Spinal cord (tissue), 10 donors: ENCODE measurements at places on chromosomes 2 and 18. TPM values are rescaled to one million over a fixed set of nuclear protein-coding genes. Genes with fewer than 3 reads are reported as not detected.

Gene SERPINB4
- total RNA-seq = not detected

Gene DCDC2C
- total RNA-seq = 0.99 TPM

Gene LYG1
- 2.1 TPM for total RNA-seq

Gene SERPINB10
- total RNA-seq = 0.33 TPM

Gene SKA1
- total RNA-seq = 4.8 TPM

Gene HAUS1
- total RNA-seq = 23.3 TPM

Gene FLACC1
- 5.0 TPM for total RNA-seq

Gene CHRNG
- not detected for total RNA-seq

Gene GATA6
- total RNA-seq = 4.6 TPM

Gene COX7A2L
- total RNA-seq = 136 TPM

Gene NEU4
- 1.2 TPM for total RNA-seq

DNA sequence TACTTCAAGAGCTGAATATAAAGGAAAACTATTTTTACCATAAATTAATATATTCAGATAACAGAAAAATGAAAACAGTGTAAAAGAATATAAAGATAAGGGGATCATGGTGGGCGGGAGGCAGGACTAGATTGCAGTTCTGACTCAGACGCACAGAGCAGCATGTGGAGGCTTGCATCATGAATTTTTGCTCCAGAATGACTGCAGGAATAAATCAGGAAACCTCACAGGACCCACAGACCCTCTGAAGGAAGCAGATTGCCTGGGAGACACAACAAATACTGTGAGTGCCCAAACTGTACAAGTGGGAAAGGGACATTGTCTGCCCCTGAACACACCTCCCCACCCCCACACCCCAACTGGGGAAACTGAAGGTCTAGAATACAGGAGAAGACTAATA lies 19.2 kb upstream of the SIGLEC15 start:
- DNase-seq = no peak

DNA sequence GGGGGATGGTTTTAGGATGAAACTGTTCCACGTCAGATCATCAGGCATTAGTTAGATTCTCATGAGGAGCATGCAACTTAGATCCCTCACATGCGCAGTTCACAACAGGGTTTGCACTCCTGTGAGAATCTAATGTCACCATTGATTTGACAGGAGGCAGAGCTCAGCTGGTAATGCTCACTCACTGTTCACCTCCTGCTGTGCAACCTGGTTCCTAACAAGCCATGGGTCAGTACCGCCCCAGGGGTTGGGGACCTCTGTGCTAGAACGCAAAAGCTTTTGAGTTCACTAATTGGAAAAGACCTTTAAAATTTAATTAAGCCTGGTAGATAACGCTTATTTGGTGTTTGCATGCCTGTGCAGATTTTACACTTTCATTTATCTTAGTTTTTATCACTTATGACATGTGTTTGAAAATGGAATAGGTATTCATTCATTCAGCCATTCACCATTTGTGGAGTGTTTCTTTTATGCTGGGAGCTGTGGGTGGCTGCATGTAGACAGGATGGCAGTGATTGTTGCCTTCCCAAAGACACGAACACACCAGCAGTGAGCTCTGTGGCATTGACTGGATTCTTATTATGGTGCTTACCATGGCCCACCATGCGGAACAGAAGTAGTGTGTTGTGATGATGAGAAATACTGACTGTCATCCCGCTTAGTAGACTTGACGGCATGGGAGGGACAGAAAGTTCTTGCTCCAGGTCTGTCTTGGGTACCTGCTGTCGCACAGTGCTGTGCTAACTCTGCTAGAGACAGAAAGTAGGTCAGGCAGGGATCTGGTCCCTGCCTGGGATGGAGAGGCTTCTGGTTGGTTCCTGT lies 6.4 kb downstream of the RAB31 start:
- no peak for DNase-seq

DNA sequence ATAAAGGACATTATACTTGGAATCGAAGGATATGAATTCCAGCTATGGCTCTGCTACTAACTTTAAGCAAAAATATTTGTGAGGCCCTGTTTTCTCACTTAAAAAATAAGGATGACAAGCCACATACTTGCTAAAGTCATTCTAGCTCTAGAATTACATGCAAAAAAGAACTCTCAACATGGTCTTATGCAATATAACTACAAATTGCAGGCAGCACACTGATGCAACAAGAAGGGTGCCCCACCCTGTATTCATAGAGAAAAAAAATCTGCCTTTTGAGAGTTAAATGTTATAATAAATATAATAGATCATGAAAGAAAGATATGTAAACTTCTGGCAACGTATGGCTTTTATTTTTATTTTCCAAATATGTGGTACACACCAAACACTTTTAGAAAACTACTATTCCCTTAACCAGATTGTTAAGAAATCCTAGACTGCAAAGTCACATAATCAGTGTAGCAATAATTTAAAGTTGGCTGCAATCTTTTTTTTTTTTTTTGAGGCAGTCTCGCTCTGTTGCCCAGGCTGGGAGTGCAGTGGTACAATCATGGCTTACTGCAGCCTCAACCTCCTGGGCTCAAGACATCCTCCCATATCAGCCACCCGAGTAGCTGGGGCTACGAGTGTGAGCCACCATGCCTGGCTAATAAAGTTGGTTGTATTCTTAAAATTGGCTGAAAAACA lies 40.2 kb upstream of the WDSUB1 start:
- DNase-seq = no peak

DNA sequence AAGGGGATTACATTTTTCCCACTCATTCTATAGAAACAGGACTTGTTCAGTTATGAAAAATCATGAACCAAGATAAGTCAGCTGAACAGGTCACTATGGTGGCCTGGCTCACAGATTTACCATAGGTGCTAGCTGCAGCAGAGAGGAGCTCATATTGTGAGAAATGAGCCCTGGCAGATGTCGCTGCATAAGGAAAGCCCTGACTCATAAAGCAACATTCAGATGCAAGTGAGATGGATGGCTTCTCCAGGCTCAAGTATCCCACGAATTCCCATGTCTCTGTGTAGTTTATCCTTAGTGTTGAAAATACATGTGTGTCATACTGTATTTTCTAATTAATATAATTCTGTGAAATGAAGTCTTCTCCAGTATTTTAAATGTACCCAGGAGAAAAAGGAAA lies 115.0 kb upstream of the LHCGR start:
- DNase-seq = no peak

- no peak for DNase-seq
Measured at GRCh38 chr2:168470320-168471162, 14.5 kb downstream of the CERS6 start.

GRCh38 chr2:172531309-172531708 lies 24.6 kb upstream of the PDK1 start:
- DNase-seq = no peak

- no peak for DNase-seq
Measured at GRCh38 chr2:73611193-73611592, 31.0 kb downstream of the NAT8 start.

- no peak for DNase-seq
Measured at GRCh38 chr2:219497495-219498279, 1.0 kb upstream of the GMPPA start.

DNA sequence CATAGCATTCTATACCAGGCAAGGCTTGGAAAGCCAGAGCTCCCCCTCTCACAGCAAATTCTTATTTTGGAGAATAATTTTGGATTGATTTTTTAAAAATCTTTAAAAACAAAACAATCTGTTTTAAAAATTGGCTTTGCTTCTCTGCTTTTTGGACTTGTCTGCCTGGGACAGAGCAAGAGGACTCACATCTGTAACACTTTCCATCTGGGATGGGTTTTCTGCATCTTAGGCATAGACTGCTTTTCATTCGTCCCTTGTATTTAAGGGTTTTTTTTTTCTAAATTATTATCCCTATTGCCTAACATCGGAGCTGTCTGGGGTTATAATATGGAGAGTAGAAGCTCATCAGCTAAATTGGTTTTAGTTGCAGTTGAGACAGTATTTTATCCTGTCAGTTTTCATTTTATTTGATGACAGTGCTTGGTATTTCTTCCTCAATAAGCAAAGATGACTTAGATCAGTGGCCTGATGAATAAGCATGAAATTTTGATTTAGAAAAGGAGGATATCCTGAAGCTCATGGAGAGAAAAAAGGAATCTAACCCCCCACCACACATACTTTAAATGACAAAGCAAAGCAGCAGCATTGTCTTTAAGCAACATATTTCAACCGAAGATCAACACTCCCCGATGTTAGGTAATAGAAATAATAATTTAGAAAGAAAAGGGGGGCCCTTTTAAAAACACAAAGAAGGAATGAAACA lies 2.3 kb upstream of the FZD7 start:
- DNase-seq = no peak

DNA sequence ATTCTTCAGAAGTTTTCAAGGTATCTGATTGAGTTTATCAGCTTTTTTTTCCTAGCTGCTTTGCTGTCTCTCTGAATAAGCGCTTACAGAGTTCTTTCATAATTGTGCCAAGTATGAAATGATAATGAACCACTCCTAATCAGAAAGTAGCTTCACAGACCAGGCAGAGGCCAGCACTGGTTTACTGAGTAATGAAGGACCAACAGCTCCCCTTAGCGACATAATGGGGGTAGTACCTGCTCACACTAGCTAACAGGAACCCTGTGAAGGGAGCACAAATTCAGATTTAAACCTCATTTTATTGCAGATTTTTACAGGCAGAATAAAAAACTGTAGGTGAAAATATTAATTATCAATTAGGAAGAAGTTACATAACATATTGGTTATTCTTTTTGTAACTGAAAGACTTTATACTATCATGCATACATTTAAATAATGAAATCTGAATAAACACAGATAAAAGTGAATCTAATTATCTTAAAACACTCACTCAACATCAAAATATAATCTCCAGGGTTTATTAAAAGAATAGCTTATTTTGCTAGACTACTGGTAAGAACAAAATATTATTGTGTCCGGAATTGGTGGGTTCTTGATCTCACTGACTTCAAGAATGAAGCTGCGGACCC lies 53.7 kb upstream of the LRRC30 start:
- peak; percentile 89 for DNase-seq

GRCh38 chr2:105556366-105556765 lies 157.5 kb upstream of the FHL2 start:
- DNase-seq = no peak

DNA sequence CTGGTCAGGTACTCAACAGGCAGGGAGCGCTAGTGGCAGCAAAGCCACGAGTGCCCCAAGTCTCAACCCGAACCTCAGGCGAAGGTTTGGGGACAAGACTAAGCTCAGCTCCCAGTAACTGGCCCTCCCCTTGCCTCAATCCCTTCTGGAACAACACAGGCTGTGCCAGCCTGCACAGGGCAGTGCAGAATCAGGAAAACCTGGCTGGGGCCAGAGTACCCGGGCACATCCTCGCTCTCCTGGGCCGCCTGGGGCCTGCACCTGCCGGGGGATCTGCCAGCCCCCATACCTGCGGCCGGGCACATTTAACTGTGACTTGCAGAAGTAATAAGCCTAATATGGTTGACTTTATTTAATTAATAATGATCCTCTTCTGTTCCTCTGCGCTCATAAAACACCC lies 60.6 kb downstream of the GBX2 start:
- DNase-seq = no peak

DNA sequence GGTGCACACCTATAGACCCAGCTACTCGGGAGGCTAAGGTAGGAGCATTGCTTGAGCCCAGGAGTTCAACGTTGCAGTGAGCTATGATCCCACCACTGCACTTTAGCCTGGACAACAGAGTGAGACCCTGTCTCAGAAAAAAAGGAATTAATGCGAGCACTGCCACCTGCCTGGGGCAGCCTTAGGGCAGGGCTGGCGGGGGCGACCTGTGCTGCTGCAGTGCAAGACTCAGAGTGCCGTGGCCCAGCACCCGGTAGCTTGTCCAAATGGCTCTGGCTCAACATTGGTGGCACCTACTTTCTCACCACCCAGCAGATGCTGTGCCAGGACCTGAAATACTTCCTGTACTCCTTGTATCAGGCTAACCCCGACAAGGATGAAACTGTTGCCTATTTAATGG lies 30.2 kb downstream of the STK25 start:
- DNase-seq = no peak

- no peak for DNase-seq
Measured at GRCh38 chr2:235447210-235447609, 46.6 kb upstream of the AGAP1 start.

DNA sequence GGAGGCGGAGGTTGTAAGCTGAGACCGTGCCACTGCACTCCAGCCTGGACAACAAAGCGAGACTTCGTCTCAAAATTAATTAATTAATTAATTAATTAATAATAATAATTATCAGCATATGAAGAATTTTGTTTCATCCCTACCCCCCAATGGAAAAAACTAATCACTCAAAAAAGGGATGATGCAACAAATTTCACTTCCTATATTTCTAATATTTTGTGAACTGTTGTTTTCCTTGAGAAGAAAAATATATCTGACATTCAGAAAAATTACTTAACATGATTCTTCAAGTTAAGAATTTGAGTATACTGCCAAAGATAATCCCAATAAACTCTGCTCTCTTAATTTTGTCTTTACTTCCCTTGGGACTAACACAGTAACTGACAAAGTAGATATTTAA lies 28.1 kb downstream of the EXOC6B start:
- DNase-seq = no peak

- no peak for DNase-seq
Measured at GRCh38 chr2:191145769-191146471, 4.9 kb downstream of the STAT4 start.

DNA sequence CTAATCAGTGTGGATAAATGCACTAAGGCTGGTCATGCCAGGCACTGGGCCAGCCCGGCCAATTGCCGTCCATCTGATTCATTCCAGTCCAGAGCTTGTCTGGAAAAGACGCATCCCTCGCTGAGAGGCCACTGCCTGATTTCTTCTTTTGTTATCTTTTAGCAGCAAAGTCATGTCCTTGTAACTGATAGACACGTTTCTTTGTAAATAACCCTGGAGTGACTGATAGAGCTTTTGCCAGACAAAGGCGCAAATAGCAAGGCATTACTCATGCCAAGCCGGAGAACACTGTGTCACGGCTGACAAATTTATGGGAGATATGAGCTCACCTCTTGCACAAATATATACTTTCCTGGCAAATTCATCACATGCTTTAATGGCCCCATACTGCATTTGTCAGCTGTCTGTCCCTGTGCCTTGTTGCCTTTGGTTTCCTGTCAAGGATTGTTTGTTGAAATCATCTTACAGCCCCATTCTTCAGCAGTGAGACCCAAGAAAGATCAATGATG lies 164.4 kb downstream of the ETAA1 start:
- peak; percentile 10 for DNase-seq

GRCh38 chr2:36356298-36356989 lies 866 bp downstream of the CRIM1 start:
- DNase-seq = no peak

DNA sequence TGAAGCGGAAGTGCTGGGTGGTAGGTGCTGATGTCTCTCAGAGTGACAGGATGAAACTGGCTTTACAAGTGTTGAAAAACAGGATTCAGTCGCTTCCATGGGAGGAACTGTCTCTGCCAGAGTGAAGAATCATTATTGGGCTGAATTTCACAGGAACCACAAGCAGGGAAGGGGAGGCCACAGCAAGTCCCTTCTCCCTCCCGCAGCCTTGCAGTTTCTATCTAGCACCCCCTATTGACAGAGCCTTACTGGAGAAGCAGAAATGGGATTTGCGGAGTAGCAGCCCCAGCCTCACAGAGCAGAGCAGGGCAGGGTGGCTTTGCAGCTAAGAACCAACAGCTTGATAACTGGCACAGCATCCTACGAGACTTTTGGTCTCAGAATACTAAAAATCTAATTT lies 33.3 kb upstream of the RMP24 start:
- DNase-seq = peak; percentile 21

- no peak for DNase-seq
Measured at GRCh38 chr2:64203131-64203857, 59.1 kb upstream of the PELI1 start.
